Endodermal cell (in vitro differentiated cells): ENCODE measurements at places on chromosomes 13 and 19. TPM values are rescaled to one million over a fixed set of nuclear protein-coding genes. Genes with fewer than 3 reads are reported as not detected.

DNA sequence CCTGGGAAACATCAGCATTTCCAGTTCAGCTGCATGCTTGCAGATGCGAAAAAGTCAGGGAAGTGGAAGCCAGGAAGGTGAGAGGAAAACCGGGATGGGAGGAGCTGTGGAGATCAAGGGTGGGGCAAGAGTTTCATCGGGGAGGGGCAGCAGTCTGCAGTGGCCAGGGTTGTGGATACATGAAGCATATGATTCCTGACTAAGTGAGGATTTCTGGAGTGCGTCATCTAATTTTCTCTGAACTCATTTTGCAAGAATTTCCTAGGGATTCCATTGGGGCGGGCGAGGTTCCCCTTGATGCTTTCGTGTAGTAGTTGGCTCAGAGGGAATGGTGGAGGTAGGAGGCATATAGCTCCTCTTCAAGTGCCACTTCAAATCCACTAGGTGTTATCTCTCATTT, 344.1 kb upstream of the TMTC4 start:
- H3K27ac ChIP-seq: no peak overlapping the region
- no peak overlapping the region for H3K4me3 ChIP-seq
- no peaks in the 10 kb centered on the region for H3K27me3 ChIP-seq

GRCh38 chr13:64505336-64505910, 2724.7 kb downstream of the PCDH9 start:
- no peak for DNase-seq
- no peak overlapping the region for H3K4me3 ChIP-seq
- H3K27ac ChIP-seq: no peak overlapping the region

- no peak for DNase-seq
- H3K4me3 ChIP-seq: no peak overlapping the region
- H3K27ac ChIP-seq: no peak overlapping the region
- no peaks in the 10 kb centered on the region for H3K27me3 ChIP-seq
- no peaks in the 10 kb centered on the region for H3K36me3 ChIP-seq
- H3K4me1 ChIP-seq: no peaks in the 10 kb centered on the region
Observed at GRCh38 chr13:76790526-76790925, 95.7 kb downstream of the KCTD12 start.

- DNase-seq: no peak
- H3K4me3 ChIP-seq: no peak overlapping the region
- H3K4me1 ChIP-seq: no peaks in the 10 kb centered on the region
- no peak overlapping the region for H3K27ac ChIP-seq
- no peaks in the 10 kb centered on the region for H3K27me3 ChIP-seq
- peaks cover 4% of the 10 kb centered on the region for H3K36me3 ChIP-seq
Observed at GRCh38 chr19:18150776-18151624, 2.0 kb upstream of the PIK3R2 start.

DNA sequence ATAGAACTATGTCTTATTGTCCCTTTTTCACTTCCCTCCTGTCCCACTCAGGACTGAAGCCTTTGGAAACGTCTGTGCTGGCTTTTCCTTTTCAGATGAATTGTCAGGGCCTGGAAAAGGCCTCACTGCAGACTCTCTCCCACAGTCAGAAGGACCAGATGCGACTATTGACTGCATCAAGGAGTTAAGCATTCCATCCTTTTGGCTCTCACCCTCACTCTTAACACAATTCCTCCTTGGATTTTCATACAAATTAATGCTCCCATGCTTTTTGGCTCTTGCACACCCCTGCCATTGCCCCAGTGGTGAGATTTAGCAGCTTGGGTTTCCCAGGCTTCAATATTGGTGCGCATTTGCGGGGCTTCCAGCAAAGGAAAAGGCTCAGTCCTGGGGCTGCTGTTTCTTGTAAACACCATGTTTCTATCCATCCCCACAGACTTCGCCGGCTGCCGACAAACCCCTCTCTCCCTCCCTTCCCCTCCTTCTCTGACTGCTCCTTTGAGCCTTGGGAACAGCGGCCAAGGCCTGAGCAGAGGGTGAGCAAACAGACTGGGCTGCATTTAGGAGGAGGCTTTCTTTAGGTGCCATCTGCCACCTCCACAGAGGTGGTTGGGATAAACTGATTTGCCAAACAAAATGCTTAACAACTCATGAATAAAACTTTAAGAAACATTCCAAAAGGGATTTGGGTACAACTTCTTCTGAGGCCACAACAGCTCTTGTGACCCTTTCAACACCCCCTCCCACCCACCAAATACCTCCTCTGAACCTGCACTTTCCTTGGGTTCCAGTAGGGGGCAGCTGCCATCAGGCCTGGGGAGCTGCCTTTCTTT, 48.6 kb upstream of the PCDH8 start:
- H3K4me3 ChIP-seq: no peak overlapping the region
- peak overlapping the region; percentile 72 for H3K27ac ChIP-seq
- H3K27me3 ChIP-seq: peaks cover 80% of the 10 kb centered on the region
- H3K36me3 ChIP-seq: no peaks in the 10 kb centered on the region
- peak; percentile 90 for DNase-seq

DNA sequence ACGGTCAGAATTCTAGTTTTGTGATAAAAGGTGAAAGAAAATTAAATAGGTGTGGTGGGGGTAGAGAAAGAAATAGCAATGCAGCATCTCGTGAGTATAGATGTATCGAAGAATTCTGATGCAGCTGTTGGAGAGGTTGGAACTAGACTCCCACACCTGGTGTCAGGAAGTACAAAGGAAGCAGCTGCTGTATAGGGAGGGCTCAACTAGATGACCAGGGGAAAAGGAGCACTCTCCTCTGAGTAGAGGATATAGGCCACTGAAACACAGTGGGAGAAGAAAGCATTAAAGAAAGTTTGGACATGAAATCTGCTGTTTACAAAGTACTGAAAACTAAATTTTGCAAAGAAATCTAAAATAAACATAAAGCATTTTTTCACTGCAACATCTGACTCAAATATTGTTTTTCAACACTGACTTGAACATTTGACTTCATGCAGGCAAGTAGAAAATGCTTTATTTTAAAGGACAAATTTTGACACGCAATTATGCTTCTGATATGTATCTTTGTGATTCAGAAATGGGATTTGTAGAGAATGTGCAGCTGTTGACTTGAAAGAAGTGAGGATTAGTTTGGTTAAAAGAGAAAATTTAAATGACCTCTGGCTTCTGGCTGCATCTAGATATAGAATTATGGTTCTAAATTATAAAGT, 82.2 kb downstream of the MIPEP start:
- H3K4me1 ChIP-seq: no peaks in the 10 kb centered on the region
- peaks cover 3% of the 10 kb centered on the region for H3K36me3 ChIP-seq
- H3K4me3 ChIP-seq: no peak overlapping the region
- H3K27ac ChIP-seq: no peak overlapping the region

GRCh38 chr13:45231305-45231704, 30.5 kb upstream of the KCTD4 start:
- no peaks in the 10 kb centered on the region for H3K27me3 ChIP-seq
- DNase-seq: no peak
- no peak overlapping the region for H3K4me3 ChIP-seq
- H3K36me3 ChIP-seq: no peaks in the 10 kb centered on the region
- no peaks in the 10 kb centered on the region for H3K4me1 ChIP-seq

GRCh38 chr19:29943615-29944014, 1.6 kb downstream of the URI1 start:
- H3K36me3 ChIP-seq: no peaks in the 10 kb centered on the region
- no peak overlapping the region for H3K27ac ChIP-seq
- no peak for DNase-seq

GRCh38 chr13:27541386-27541785, 78.9 kb downstream of the LNX2 start:
- peaks cover 3% of the 10 kb centered on the region for H3K4me1 ChIP-seq
- no peak overlapping the region for H3K27ac ChIP-seq
- no peak for DNase-seq
- no peaks in the 10 kb centered on the region for H3K27me3 ChIP-seq
- H3K36me3 ChIP-seq: no peaks in the 10 kb centered on the region

- no peaks in the 10 kb centered on the region for H3K36me3 ChIP-seq
- peaks cover 72% of the 10 kb centered on the region for H3K27me3 ChIP-seq
- H3K4me1 ChIP-seq: peaks cover 14% of the 10 kb centered on the region
- peak overlapping the region; percentile 41 for H3K27ac ChIP-seq
- no peak for DNase-seq
Observed at GRCh38 chr13:41562083-41562482, 104.7 kb downstream of the RGCC start.

- no peaks in the 10 kb centered on the region for H3K4me1 ChIP-seq
- H3K4me3 ChIP-seq: no peak within 1 kb of the TSS
- DNase-seq: peak; percentile 80
- no peak within 1 kb of the TSS for H3K27ac ChIP-seq
Observed at GRCh38 chr19:35641515-35642151, at the start of gene ETV2. TSS of gene ETV2 (plus strand) at chr19:35641745. CDS start at chr19:35642461, 716 bp downstream.

GRCh38 chr19:52474351-52475127, 21.2 kb downstream of the ZNF578 start:
- no peak overlapping the region for H3K27ac ChIP-seq
- no peaks in the 10 kb centered on the region for H3K4me1 ChIP-seq
- DNase-seq: no peak
- no peaks in the 10 kb centered on the region for H3K27me3 ChIP-seq
- peak overlapping the region; percentile 3 for H3K4me3 ChIP-seq
- H3K36me3 ChIP-seq: no peaks in the 10 kb centered on the region

DNA sequence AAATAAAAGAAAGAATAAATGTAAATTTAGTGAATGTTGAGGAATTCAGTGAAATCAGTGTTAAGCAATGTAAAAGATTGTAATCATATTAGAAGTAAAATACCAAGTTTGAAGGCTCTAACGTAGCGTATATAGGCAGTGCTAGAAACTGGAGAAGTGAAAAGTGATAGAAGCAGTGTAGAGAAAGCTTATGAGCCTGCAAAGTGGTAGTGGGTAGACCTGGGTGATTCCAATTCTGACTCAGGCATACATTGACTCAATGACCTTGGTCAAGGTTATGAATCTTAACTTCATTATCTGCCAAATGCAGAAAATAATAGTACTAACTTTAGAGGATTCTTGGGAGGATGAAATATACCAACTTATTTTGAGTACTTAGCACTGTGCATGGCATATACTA, 4.1 kb downstream of the SLC10A2 start:
- DNase-seq: no peak
- no peak overlapping the region for H3K4me3 ChIP-seq
- no peak overlapping the region for H3K27ac ChIP-seq
- H3K36me3 ChIP-seq: no peaks in the 10 kb centered on the region

GRCh38 chr13:98766697-98767096, 14.2 kb upstream of the SLC15A1 start:
- H3K4me1 ChIP-seq: no peaks in the 10 kb centered on the region
- H3K4me3 ChIP-seq: no peak overlapping the region
- no peak overlapping the region for H3K27ac ChIP-seq
- DNase-seq: no peak

Gene CYP4F3
- not detected in 3 replicates for total RNA-seq

Gene NLRP9
- not detected in 2 replicates for total RNA-seq

Gene PRKCG
- 2.1 and 2.7 TPM in 2 replicates for total RNA-seq

Gene ZNF682
- total RNA-seq: 26.6 to 32.6 TPM (median 29.3 TPM) in 3 replicates

Gene WDR87
- not detected in 2 replicates for total RNA-seq

Gene KCNN1
- 5.8 to 49.5 TPM (median 8.1 TPM) in 3 replicates for total RNA-seq

Gene ZNF420
- 12.3 and 15.4 TPM in 2 replicates for total RNA-seq

Gene NLRP5
- total RNA-seq: not detected in 2 replicates

Gene NBEA
- 12.8 to 16.0 TPM (median 15.9 TPM) in 3 replicates for total RNA-seq

Gene LGALS7
- 0.97 and 1.8 TPM in 2 replicates for total RNA-seq

Gene CLDN10
- total RNA-seq: 7.0 to 12.9 TPM (median 10.6 TPM) in 3 replicates
